NCI-H446 (cell line): ENCODE measurements at places on chromosomes 12 and 14.

- no peak for DNase-seq
Observed at GRCh38 chr12:90514325-90514724, 440.7 kb downstream of the CCER1 start.

- no peak for DNase-seq
Observed at GRCh38 chr12:3332188-3332587, 158.8 kb upstream of the PRMT8 start.

DNA sequence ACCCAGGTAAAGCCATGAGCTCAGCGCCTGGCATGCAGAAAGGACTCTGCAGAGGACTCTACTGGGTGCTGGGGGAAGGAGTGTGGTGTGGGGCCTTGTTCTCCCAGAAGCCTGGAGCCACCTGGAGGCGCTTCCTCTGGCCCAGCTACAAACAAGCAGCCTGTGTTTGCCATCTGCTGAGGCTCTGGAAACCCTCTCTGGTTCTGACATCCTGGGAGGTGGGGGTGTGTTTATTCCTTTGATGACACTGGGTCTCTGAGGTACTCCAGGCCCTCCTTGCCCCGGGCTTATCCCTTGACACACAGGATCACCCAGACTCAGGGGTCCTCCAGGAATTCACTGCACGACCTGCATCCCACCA lies 44.9 kb downstream of the RNF34 start:
- no peak for DNase-seq

GRCh38 chr14:95299271-95299670 lies 20.4 kb downstream of the CLMN start:
- DNase-seq, result no peak

DNA sequence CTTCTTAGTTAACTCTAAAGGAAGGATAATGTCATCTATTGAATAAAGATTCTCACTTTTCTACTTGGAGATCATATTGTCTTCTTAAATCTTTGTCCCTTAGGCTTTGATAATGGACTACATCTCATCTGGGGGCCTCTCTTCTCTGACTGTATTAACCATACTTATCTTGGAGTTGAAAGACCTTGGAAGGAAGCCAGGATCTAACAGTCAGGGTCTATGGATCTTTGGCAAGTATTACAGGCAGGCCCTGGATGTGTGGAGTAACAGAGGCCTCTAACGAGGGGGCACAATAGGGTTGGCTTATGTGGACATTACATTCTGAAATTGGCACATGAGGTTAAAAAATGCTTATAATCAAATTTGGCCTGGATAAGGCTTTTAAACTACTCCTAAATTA lies 513.8 kb downstream of the NRXN3 start:
- peak; percentile 17 for DNase-seq

GRCh38 chr12:75909714-75910656 lies 121.6 kb downstream of the PHLDA1 start:
- DNase-seq, result no peak
